ENCODE measurements at places on chromosomes 6 and 20. TPM values are rescaled to one million over a fixed set of nuclear protein-coding genes. Genes with fewer than 3 reads are reported as not detected.

GRCh38 chr20:3423126-3423525 lies 15.7 kb upstream of the DNAAF9 start:
- DNase-seq = no peak

DNA sequence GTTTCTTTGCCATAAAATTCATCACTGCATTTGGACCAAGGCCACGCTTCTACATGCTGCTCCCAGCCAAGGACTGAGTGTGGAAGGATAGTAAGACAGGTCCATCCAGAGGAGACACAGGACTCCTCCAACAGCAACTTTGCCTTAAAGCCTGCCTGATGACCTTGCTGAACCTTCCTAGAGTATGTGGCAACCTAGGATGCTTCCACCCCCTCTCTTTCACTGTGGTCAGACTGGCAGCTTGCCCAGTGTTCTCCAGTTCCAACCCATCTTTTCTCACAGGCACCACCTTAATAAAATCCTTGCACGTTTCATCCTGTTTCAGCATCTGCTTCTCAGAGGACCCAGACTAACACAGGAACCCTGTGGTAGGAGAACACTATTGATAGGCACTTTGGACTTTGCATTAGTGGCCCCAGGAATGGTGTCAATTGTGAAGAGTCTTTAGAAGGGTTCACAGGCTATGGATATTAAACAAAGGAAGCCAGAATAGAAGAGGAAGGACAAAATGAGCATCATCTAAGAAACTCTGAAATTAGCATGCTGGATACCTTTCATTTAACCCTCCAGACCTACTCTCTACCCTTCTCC lies 2.4 kb upstream of the PKHD1 start:
- no peak for DNase-seq

GRCh38 chr20:48051794-48052474 lies 266.7 kb upstream of the SULF2 start:
- peak; percentile 82 for DNase-seq

DNA sequence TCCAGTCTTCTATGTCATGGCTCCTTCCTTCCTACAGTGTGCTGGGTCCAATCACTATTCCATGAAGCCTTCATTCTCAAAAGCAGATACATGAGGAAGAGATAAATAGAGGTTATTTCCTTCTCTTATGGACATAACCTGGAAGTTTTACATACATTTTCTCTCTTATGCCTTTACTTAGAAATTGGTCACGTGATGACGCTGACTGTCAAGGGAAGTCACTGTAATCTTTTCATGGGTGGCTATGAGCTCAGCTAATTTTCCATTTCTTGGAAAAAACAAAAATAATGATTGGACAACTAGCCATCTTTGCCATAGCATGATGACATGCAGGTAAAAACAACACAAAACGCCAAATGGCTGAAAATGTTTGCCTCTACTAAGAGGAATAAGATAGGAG lies 151.6 kb upstream of the PRSS16 start:
- DNase-seq = no peak

DNA sequence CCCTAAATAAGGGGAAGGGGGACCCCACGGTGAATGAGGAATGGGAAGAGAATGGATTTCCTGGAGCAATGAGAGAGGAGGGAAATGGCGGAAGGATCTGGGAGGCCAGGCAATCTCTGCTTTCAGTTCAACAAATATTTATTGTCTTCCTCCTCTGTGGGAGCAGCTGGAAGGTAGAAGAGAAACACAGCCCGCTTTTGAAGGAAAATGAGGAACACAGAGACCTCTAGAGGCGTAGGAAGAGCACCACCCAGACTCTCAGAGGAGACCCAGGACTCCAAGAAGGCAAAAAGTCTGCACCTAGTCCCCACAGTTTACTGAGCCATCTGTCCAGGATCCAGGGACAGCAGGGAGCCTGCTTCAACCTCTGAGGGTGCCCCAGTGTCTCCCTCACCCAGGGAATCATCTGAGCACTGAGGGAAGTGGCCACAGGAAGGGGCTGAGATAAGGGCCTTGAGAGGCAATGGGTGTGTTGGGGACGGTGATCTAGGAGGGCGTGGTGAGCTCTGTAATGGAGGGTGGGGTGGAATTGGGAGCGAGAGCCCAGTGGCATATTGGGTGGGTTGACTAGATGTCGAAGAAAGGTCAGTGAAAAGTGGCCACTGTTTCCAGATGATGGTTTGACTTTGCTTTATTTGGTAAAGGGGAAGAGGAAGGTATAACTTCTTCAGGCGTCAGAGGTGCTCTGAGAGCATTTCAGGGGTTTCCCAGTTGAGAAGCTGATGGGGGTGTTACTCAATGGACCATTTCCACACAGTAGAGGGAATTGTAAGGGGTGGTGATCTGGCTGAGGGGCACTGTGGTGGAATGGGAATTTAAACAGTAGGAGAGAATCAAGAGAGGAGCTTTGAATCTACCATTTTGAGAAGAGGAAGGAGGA lies 610 bp downstream of the PSORS1C1 start:
- DNase-seq = peak; percentile 68

- DNase-seq = peak; percentile 17
Measured at GRCh38 chr6:165663377-165663735, 315 bp upstream of the PDE10A start.

- no peak for DNase-seq
Measured at GRCh38 chr6:170296746-170297575, 6.1 kb upstream of the DLL1 start.

DNA sequence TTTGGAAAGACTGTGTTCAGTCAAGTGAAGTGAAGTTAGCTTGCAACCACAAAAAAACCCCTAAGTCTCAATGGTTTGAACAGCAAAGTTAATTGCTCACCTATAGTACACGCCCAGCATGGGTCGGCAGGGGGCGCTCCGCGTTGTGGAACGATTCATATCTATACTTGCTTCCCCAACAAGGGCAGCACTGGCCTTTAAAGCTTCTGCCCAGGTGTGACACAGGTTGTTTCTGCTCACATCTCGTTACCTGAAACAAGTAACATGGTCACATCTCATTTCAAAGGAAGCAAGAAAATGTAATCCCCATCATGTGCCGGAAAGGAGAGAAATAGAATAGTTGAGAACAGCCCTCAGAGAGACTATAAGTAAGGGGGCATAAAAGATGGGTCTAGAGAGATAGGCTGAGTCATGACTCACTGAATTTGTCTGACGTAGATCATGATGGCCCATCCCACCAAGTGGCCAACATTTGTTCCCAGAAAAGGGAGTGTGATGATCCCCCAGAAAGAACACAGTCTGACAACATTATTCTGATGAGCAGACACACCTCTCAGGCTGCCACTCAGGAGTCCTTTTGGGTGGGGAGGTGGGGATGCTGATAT lies 29.0 kb downstream of the HNF4A start:
- DNase-seq = peak; percentile 63

DNA sequence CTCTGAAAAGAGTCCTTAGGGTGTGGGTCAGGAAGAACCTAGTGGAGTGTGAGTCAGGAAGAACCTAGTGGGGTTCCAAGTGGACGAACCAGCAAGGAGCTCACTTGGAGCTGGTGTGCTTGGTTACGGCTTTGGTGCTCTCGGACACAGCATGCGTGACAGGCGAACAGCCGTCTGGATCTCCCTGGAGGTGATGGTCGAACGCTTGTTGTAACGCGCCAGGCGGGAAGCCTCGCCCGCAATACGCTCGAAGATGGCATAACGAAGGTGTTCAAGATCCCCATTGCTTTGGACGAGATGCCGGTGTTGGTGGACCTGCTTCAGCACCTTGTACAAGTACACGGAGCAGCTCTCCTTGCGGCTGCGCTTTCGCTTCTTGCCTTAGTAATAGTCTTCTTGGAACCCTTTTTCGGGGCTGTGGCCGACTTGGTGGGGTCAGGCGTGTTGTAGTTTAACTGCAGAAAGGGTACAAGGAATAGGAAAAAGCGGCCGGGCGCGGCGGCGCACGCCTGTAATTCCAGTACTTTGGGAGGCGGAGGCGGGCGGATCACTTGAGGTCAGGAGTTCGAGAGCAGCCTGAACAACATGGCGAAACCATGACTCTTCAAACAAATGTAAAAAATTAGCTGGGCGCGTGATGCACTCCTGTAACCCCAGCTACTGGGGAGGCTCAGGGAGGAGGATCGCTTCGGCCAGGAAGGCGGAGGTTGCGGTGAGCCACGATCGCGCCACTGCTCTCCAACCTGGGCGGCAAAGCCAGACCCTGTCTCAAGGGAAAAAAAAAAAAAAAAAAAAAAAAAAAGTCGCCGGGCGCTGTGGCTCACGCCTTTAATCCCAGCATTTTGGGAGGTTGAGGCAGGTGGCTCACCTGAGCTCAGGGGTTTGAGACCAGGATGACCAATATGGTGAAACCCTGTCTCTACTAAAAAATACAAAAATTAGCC lies 48.0 kb downstream of the OR2B2 start:
- DNase-seq = no peak

DNA sequence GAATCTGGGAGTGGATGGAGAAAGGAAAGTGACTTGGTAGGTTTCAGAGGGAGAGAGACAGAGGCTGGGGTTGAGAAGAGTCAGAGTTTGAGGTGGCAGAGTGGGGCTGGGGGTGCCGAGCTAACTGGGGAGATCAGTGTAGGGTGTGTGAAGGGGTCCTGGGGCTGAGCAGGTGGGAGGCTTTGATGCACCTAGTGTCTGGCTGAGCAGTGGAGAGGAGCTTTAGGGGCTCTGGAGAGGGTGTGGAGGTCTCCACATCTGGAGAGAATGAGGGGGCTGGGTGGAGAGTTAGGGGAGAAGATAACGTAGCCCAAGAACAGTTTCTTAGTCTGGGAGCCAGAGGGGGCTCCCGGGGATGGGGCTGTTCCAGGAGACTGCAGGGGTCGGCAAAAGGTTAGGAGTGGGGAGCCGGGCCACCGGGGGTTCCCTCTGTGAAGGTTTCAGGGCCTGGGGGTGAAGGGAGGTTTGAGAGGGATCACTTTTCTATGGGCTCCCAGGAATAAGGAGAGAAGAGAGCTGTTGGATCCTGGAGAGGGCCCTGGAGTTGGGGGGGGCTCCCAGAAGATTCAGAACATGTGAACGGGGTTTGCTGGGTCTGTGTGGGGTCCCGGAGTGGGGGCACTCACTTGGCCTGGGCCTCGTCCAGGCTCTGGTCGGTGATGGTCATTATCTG lies 797 bp downstream of the PBX2 start:
- DNase-seq = no peak

DNA sequence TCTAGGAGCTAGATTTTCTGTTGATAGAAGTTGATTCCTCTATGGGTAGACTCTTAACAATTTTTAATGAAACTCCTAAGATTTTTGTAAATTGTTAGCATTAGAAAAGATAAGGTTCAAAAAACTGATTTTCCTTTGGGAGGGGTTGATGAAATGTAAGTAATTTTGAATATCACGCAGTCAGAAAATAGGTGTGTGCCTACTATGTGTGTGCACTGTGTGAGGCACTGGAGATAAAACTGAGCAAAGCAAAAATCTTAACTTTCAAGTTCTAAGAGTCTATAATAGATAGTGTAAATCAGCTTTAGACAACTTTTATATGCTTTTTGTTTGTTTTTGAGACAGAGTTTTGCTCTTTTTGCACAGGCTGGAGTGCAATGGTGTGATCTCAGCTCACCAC lies 53.3 kb downstream of the FAM217A start:
- DNase-seq = no peak

DNA sequence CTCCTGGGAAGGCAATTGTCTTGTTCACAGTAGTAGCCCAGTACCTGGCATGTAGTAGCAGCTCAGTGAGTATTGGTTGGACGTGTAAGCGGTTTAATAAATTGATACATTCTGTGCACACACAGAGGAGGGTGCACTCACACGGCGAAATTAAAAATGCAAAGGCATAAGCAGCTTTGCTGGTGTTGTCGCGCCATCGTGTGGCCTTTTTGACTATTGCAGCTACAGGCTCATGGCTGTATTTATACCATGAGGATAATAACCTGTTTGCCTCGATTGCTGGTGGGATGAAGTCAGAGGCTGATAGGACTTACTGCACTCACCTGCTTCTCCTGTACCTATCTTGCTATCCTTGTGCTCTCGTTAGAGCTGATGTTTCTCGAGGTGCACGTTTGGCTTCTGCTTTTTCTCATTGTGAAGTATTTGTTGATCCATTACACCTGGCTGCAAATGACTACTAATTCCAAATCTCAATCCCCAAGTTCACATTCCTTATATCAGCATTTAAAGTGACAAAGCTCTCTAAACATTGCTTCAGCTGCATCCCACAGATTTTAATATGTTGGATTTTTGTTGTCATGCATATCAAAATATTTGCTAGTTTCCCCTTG lies 61.5 kb downstream of the TBXT start:
- DNase-seq = peak; percentile 49

- DNase-seq = no peak
Measured at GRCh38 chr6:147861696-147862095, 353.2 kb downstream of the SAMD5 start.

- no peak for DNase-seq
Measured at GRCh38 chr20:8427419-8428040, 295.5 kb downstream of the PLCB1 start.

GRCh38 chr20:46621492-46621891 lies 29.8 kb downstream of the SLC13A3 start:
- DNase-seq = no peak

GRCh38 chr6:73085443-73085871 lies 139.8 kb downstream of the KHDC1L start:
- DNase-seq = no peak

DNA sequence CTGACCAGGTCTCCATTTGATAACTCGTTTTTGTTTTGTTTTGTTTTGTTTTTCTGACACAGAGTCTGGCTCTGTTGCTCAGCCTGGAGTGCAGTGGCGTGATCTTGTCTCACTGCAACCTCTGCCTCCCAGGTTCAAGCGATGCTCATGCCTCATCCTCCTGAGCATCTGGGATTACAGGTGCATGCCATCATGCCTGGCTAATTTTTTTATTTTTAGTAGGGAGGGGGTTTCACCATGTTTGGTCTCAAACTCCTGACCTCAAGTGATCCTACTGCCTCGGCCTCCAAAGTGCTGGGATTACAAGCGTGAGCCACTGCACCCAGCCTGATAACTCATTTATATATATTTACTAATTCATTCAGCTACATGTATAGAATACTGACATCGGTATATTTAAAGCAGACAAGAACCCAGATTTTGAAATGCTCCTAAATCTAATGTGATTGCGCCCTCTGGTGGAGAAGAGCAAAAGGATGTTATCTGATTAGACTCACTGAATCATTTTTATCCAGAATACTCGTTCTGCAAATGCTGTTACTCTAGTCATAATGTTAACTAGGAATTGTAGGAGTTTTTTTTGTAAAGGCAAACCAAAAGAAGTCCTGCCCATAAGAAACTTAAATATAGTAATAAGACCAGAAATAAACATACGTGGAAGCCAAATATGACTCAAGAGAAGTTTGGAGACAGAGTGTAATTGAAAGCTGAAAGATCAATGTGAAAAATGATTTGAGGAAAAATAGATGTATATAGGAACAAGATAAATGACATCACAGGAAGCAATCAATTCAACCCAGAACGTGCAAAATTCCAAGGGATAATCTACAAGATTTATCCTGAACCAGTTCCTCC lies 5.3 kb upstream of the COL12A1 start:
- DNase-seq = peak; percentile 56

GRCh38 chr20:11544029-11544678 lies 373.5 kb upstream of the BTBD3 start:
- peak; percentile 72 for DNase-seq

GRCh38 chr6:41667195-41667594 lies 28.9 kb downstream of the MDFI start:
- no peak for DNase-seq

NT5DC1 gene
- total RNA-seq = 10.3 TPM

HLA-DRA gene
- not detected for total RNA-seq

MOCS1 gene
- 4.4 TPM for total RNA-seq

TRIM31 gene
- not detected for total RNA-seq

NDUFAF4 gene
- 66.7 TPM for total RNA-seq

MEI4 gene
- total RNA-seq = not detected

WFDC11 gene
- not detected for total RNA-seq

THBS2 gene
- 151 TPM for total RNA-seq

MACROD2 gene
- 0.46 TPM for total RNA-seq

RXRB gene
- total RNA-seq = 14.1 TPM

RPP21 gene
- total RNA-seq = 48.7 TPM

All from A172 (cell line).